Lower leg skin (tissue), 4 donors: ENCODE measurements at places on chromosomes 3 and 15. TPM values are rescaled to one million over a fixed set of nuclear protein-coding genes. Genes with fewer than 3 reads are reported as not detected.

- DNase-seq: no peak
Observed at GRCh38 chr15:59946084-59946483, 58.0 kb upstream of the FOXB1 start.

GRCh38 chr3:9311228-9311627 is 51.6 kb upstream of the THUMPD3 start:
- no peak for DNase-seq

DNA sequence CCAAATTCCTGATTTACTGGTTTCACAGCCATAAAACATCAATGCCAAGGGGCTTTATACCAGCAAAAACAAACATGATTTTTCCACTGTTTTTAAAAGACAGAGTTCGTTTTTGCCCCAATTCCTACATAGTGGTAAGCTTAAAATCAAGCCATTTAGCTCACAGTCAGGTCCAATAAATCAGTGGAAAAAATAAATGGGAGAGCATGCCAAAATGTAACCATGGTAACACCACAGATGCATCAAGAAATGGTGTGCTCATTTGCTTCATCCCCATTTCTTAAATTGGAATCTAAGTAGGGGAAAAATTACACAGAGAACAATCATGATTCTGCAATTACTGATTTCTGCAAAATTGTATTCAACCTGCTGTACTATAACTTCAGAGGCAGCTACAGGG is 418.8 kb downstream of the MAGI1 start:
- no peak for DNase-seq

- DNase-seq: peak; percentile 51
Observed at GRCh38 chr15:90915808-90916440, 12.8 kb downstream of the MAN2A2 start.

DNA sequence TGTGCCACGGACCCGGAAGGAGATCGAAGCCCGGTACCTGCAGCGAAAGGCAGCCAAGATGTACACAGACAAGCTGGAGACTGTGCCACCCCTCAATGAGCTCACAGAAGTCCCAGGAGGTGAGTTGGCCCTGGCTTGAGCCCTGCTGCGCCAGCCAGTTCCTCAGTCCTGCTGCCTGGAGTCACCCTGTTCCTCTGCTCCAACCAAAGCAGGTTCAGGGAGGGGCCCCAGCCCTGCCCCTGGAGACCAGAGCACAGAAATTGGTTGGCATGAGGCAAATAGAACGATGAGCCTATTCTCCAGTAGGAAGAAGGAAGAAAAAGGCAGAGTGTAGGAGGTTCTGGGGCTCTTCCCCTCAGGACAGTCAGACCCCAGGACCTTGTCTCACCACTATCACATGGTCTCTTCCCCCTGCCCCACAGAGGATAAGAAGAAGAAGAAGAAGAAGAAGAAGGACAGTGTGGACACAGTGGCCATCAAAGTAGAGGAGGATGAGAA is 8.0 kb downstream of the TMIE start:
- no peak for DNase-seq

DNA sequence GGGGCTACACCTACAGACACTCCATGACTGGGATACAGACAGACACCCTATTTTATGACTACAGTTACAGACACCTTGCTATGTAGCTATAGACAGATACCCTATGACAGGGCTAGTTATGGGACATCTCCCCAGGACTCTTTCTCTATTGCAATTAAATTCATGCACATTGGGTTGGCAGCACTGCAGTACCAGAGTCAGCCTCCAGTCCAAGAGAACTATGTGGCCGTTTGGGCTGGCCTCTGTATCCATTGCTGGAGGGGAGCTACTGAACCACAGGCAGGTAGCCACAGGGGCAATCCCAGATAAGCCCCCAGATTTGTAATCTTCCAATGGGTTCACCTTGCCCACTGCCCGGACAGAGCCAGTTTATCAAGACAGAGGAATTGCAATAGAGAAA is 108.4 kb upstream of the SPATA16 start:
- DNase-seq: no peak

- peak; percentile 41 for DNase-seq
Observed at GRCh38 chr3:53109891-53110771, 20.1 kb downstream of the RFT1 start.

- DNase-seq: peak; percentile 98
Observed at GRCh38 chr3:126083913-126084767, at the start of gene SLC41A3. SLC41A3 (minus strand) TSS chr3:126084124; CDS start chr3:126068219, 15,905 bp downstream.

DNA sequence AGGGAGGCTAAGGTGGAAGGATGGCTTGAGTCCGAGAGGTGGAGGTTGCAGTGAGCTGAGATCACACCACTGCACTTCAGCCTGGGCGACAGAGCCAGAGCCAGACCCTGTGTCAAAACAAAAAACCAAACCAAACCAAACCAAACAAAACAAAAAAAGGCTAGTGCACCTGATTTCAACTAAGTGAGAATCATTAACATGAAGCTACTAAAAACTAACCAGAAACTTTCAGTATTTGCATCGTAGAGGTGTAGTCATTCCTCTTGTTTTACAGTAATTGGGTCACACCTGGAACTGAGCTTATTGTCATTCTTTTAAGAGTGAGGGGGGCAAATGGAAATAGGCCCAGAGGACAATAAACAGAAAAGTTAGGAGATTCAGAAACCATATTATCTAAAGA is 58.5 kb downstream of the ST6GAL1 start:
- DNase-seq: peak; percentile 7

DNA sequence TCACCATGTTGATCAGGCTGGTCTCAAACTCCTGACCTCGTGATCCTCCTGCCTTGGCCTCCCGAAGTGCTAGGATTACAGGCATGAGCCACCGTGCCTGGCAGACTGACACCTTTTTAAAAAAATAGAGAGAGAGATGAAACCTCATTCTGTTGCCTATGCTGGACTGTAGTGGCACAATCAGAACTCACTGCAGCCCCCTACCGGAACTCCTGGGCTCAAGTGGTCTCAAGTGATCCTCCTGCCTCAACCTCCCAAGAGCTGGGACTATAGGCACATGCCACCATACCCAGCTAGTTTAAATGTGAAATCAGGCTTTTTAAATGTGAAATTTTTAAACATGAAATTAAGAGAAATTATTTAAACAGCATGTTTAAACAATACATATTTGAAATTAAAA is 265.2 kb upstream of the UBE2E1 start:
- no peak for DNase-seq

- no peak for DNase-seq
Observed at GRCh38 chr3:185332026-185332735, 30.8 kb upstream of the MAP3K13 start.

- no peak for DNase-seq
Observed at GRCh38 chr3:158104431-158104921, 1.7 kb downstream of the SHOX2 start.

DNA sequence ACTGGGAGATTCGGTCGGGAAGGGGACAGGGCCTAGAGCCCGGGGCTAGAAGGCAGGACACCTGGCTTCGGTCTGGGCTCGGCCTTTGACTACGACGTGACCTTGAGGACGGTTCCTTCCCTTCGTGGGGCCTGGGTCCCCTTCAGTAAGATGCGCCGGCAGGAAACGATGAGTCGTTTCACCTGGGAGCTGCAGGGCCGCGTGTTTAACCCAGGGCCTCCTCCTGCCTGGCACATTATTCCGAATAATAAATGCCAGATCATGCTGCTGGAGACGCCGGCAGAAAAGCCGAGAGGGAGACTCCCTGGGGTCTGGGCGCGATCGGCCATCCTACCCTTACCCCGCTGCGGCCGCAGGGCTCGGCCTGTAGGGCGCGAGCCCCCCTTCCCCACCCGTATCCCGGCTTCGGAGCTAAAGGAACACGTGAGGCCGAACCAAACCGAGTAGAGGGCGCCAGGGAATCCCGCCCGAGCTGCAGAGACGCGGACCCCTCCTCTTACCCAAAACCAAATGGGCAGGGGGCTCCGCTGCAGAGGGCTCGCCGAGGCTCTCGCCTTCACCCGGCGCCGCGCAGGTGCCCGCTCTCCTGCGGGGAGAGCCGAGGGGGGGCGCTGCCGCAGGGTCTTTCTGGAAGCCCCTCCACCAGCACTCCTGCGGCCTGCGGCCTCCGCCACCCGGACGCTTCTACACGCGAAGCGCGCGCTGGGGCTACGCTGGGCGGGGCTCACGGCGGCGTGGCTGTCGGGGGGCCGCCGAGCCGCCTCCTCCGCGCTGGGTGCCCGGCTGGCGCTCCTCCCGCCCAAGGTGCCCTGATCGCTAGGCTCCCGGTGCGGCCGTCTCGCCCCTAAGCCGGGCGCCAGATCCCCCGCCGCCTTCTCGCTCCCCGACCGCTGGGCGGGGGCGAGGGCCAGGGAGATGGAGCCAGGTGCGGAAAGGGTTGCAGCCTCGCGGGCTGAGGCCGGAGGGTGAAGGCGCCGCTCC is at the start of gene BDH1:
Gene BDH1, minus strand, starts transcription at position 688 of the 981 bp plus-strand sequence. CDS start 9,525 bp downstream, outside the sequence.
- DNase-seq: no peak

- DNase-seq: no peak
Observed at GRCh38 chr3:22684739-22685138, 518.4 kb upstream of the UBE2E2 start.

- no peak for DNase-seq
Observed at GRCh38 chr3:10740954-10741353, 75.1 kb upstream of the SLC6A11 start.

DNA sequence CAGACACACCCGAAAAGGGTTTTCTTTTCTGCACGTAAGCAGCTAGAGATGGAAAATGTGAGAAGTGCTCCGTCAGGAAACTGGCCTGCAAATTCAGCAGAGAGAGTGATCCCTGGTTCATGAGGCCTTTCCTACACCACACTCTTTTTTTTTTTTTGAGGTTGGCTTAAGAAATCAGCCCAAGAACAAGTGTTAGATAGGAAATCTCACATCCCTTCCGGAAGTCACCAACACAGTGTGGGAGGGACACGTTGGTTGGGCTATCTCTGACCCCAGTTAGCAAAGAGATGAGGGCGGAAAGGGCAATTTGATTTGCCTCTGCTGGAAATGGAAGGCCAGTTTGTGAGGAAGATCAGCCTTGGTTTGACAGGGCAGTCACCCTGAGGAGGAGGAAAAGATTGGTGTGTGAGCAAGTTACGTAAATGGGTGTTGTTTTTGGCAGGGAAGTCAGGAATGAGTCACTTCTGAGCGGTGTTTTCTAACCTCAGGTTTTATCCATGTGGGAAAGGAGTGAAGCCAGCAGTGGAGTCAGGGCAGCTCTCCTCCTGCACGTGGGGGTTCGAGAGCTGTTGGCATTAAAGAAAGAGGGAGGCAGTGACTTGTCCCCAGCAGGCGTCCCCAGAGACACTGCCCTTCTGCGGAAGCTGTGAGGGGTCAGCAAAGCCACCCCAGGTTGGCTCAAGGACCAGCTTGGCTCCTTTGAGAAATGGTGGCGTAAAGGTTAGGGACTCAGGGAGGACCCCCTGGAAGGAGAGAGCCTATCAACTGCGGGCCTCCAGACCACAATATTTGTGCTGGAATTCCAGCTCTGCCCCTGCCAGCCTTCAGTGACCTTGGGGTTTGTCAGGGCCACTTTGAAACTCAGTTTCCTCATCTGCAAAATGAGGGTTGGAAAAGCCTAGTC is 237.6 kb upstream of the BHLHE40 start:
- DNase-seq: peak; percentile 87

DNA sequence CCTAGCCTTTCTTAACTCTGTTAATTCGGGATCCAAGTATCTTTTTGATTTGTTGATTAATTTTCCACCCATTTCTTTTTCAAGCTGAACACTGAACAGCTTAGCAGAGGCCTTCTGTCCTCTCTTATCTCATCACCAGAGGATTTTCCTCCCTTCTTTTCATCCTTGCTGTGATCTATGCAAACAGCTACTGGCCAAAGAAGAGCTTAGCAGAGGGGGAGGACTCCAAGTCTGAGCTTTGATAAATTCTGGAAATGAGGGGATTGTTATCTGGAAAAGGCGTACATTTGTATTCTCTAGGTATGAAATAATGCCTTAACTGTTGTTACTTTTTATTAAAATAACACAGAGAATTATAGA is 13.4 kb downstream of the DZIP3 start:
- DNase-seq: no peak

DNA sequence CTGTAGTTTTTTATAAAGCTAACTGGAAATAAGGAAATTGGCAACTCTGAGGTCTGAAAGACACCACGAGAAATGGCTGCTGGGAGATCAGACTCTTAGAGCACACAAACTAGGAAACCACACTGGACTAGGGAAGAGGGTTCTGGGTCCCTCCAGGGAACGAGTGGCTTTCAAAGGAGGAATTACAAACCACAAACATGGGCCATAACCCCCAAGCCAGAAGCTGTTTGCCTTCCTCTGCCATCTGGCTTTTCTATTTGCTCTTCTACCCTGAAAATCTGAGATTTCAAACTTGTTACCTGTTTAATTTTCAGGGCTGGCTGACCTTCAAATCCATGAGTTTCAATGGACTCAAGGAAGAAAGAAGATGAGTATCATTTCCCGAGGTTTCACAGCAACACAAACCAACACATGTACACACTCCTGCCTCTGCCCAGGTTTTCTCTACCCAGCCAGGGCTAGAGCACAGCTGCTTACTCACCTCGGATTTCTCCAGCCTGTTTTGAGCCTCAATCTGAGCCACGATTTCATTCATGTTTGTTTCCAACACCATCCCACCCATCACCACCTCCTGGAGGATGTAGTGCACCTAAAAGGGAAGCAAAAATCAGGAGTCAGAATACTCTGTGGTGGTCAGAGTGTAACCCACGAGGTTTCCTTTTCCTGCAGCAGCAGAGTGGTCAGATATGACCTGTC is 22.6 kb upstream of the ANPEP start:
- DNase-seq: no peak

DNA sequence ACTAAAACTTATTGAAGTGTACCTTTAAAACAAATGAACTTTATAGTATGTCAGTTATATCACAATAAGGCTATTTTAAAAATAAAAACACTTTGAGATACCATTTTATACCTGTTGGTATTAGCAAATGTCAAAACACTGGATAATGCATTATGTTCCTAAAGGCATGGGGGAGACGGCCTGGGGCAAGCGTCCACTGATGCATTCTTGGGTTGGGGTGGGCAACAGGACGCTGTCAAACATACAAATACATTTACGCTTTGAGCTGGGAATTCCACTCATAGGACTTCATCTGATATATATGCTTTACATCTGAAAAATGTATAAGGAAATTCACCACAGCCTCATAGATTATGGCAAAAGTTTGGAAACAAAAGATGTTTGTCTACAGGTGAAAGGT is 7.6 kb upstream of the GATA2 start:
- peak; percentile 8 for DNase-seq

DNA sequence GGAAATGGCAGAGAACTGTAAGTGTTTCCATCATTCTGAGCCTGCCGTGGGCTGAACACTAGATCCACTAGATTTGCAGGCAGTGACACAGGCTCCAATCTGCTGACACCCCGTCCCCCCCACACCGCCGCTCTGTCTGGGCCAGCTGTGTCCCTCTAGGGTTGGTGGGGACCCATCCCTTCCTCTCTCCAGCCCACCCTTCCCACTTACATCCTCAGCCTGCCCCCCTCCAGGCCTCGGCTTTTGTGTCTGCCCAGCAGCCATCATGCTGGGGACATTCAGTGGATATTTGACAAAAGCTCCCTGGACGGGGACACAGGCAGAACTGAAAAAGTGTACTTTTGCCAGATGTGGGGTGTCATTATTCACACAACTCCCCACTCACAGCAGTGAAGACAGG is 10.7 kb upstream of the LRRK1 start:
- peak; percentile 68 for DNase-seq

MESP1 gene
- 1.4 TPM for total RNA-seq

CCDC80 gene
- 10.8 TPM for total RNA-seq

FMN1 gene
- 19.0 TPM for total RNA-seq

MINAR1 gene
- 0.36 TPM for total RNA-seq

MKRN3 gene
- not detected for total RNA-seq

SNX1 gene
- 51.3 TPM for total RNA-seq

CRELD1 gene
- 25.6 TPM for total RNA-seq

XCR1 gene
- 1.2 TPM for total RNA-seq

SCN11A gene
- total RNA-seq: 0.10 TPM

APOD gene
- total RNA-seq: 766 TPM

WDR53 gene
- total RNA-seq: 4.5 TPM

ACTC1 gene
- 0.13 TPM for total RNA-seq
